ENCODE measurements at places on chromosomes 16 and 17. TPM values are rescaled to one million over a fixed set of nuclear protein-coding genes. Genes with fewer than 3 reads are reported as not detected.

SLC6A2 gene
- not detected for total RNA-seq

CFAP97D1 gene
- not detected for total RNA-seq

CIBAR2 gene
- not detected for total RNA-seq

GNG13 gene
- not detected for total RNA-seq

PRR29 gene
- total RNA-seq: 1.00 TPM

UTP18 gene
- total RNA-seq: 41.0 TPM

RAB11FIP4 gene
- total RNA-seq: 38.5 TPM

CHST5 gene
- not detected for total RNA-seq

CCL17 gene
- not detected for total RNA-seq

CARD14 gene
- total RNA-seq: not detected

DRC7 gene
- total RNA-seq: not detected

KRT17 gene
- total RNA-seq: not detected

MMP28 gene
- total RNA-seq: 0.45 TPM

MBTPS1 gene
- total RNA-seq: 73.2 TPM

C16orf54 gene
- total RNA-seq: 84.2 TPM

CHRNE gene
- 1.1 TPM for total RNA-seq

MYH1 gene
- not detected for total RNA-seq

RCVRN gene
- total RNA-seq: not detected

KCNH6 gene
- total RNA-seq: not detected

LRRC36 gene
- 0.64 TPM for total RNA-seq

RNF112 gene
- 1.8 TPM for total RNA-seq

All from activated naive CD8-positive, alpha-beta T cell treated with anti-CD3 and anti-CD28 coated beads, Interleukin-2, amount 10 ng/mL, durations not matched to agents 7 days and 5 days (primary cell).